ENCODE measurements at places on chromosomes 3 and 15.

GRCh38 chr3:123642182-123642956 is 57.5 kb upstream of the HACD2 start:
- H3K36me3 ChIP-seq: no peaks in the 10 kb centered on the region
- peaks cover 36% of the 10 kb centered on the region for H3K27me3 ChIP-seq
- H3K27ac ChIP-seq: no peak overlapping the region
- no peak overlapping the region for H3K4me3 ChIP-seq
- DNase-seq: peak; percentile 12

GRCh38 chr15:72796515-72797337 is 13.2 kb upstream of the ADPGK start:
- H3K27ac ChIP-seq: peak overlapping the region; percentile 92
- DNase-seq: peak; percentile 33
- peaks cover 13% of the 10 kb centered on the region for H3K4me1 ChIP-seq
- H3K4me3 ChIP-seq: peak overlapping the region; percentile 87

DNA sequence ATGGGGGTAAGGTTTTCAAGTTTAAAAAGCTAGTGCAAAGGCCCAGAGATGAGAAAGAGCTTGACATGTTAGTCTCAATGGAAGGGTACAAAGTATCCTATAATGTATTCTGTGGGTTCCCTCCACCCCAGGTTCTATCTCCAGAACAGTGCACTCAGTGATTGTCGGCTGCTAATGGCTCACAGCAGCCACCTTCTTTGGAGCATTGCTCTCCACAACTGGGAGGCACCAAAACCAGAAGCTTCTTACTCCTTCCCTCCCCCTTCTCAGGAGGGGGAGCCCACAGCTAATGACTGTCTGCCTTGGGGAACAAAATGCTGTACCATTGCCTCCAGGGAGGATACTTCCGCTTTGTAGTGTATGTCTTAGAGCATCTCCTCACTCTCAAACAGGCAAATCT is 439.4 kb upstream of the RBMS3 start:
- no peak for DNase-seq
- no peak overlapping the region for H3K4me3 ChIP-seq
- no peak overlapping the region for H3K27ac ChIP-seq
- no peaks in the 10 kb centered on the region for H3K4me1 ChIP-seq
- no peaks in the 10 kb centered on the region for H3K27me3 ChIP-seq
- no peaks in the 10 kb centered on the region for H3K36me3 ChIP-seq

DNA sequence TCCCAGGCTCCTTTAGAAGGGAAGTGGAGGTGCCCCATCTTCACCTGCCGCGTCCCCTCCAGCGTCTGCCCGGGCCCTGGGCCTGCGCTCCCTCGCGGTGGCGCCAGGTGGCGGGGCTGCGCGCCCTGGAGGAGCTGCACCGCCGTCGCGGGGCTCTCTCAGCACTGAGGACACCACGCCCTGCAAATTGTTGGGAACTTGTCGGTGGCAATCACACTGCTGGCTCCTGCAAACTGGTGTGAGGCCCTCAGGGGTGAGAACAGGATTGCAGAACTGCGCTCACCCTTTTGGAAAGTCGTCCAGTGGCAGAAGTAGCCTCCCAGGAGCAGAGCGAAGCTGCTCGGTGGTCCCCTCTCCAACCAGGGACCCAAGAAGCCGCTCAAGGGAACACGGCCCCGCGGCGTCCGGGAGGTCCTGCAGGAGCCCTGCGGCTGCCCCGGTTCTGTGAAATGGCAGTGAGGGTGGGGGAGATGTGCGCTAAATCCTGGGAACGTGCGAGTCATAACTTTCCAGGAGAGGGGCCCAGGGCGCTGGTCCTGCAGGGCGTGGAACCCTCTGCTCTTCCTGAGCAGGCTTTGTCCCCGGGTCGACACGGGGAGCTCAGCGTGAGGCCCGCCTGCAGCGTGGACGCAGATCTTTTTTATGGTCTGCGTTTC is 995 bp upstream of the LRRK1 start:
- peak overlapping the region; percentile 79 for H3K4me3 ChIP-seq
- no peaks in the 10 kb centered on the region for H3K36me3 ChIP-seq
- H3K27ac ChIP-seq: no peak overlapping the region
- peak; percentile 29 for DNase-seq
- H3K27me3 ChIP-seq: peaks cover 92% of the 10 kb centered on the region

- DNase-seq: no peak
- no peak overlapping the region for H3K27ac ChIP-seq
- H3K4me1 ChIP-seq: no peaks in the 10 kb centered on the region
- H3K27me3 ChIP-seq: peaks cover 27% of the 10 kb centered on the region
- no peak overlapping the region for H3K4me3 ChIP-seq
Measured at GRCh38 chr15:45346381-45346780, 32.0 kb downstream of the GATM start.

GRCh38 chr15:38701149-38701548 is 136.5 kb upstream of the RASGRP1 start:
- peaks cover 7% of the 10 kb centered on the region for H3K36me3 ChIP-seq
- H3K4me3 ChIP-seq: no peak overlapping the region
- H3K27me3 ChIP-seq: no peaks in the 10 kb centered on the region
- peaks cover 28% of the 10 kb centered on the region for H3K4me1 ChIP-seq
- DNase-seq: no peak

GRCh38 chr15:77688693-77689092 is 56.0 kb upstream of the LINGO1 start:
- DNase-seq: no peak
- H3K4me1 ChIP-seq: no peaks in the 10 kb centered on the region
- peaks cover 3% of the 10 kb centered on the region for H3K36me3 ChIP-seq
- H3K27me3 ChIP-seq: peaks cover 40% of the 10 kb centered on the region
- H3K27ac ChIP-seq: no peak overlapping the region

DNA sequence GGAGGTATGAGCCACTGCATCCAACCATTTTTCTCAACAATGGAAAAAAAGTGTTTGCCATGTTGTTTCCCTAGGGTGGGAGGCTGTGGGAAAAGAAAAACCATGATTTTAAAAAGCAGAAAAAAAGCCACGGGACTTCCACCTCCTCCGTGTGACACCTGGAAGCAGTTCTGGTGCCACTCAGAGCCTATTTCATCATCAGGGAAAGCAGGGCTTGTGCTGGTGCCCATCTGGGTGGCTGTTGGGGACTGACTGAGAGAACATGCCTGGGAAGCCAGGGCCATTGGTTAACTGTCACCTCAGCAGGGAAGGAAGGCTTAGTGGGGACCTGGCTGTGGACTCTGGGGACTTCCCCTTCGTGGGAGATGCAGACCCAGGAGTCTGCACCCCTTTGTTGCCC is 7.3 kb downstream of the RNU5B-1 start:
- no peak for DNase-seq
- H3K27me3 ChIP-seq: peaks cover 17% of the 10 kb centered on the region
- no peaks in the 10 kb centered on the region for H3K36me3 ChIP-seq

DNA sequence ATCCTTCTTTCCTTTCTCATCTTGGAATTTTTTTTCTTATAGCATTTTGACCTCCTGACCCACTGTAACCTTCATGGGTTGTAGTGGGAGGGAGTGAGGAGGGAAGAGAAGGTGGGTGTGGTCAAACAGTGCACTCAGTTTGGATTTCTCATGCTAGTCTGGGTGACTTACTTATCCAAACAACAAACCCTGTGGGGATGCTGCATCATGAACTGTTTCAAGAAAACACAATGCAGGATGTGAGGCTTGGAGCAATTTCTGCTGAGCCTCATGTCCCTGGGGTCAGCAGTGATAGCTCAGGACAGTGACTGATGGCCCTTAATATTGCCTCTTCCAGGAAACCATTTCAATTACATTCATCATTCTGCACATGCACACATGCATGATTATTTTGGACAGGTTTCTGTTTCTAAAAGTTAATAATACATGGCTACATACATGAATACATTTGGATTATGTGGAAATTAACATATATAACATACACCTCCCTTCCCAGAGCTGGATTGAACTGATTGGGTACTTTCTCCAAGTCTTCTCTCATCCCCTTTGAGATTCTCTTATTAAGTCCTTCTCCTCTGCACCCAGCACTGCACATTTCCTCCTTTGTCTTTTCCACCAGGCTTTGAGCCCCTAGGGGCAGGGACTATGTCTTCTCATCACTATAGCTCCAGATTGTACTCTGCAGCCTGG is 61.2 kb downstream of the ADAMTSL3 start:
- no peak overlapping the region for H3K27ac ChIP-seq
- no peaks in the 10 kb centered on the region for H3K36me3 ChIP-seq
- no peaks in the 10 kb centered on the region for H3K27me3 ChIP-seq
- DNase-seq: no peak
- no peaks in the 10 kb centered on the region for H3K4me1 ChIP-seq
- no peak overlapping the region for H3K4me3 ChIP-seq

- H3K4me3 ChIP-seq: no peak overlapping the region
- peaks cover 29% of the 10 kb centered on the region for H3K27me3 ChIP-seq
- H3K36me3 ChIP-seq: no peaks in the 10 kb centered on the region
- no peak overlapping the region for H3K27ac ChIP-seq
- H3K4me1 ChIP-seq: no peaks in the 10 kb centered on the region
- no peak for DNase-seq
Measured at GRCh38 chr3:120536642-120537041, 59.5 kb upstream of the NDUFB4 start.

DNA sequence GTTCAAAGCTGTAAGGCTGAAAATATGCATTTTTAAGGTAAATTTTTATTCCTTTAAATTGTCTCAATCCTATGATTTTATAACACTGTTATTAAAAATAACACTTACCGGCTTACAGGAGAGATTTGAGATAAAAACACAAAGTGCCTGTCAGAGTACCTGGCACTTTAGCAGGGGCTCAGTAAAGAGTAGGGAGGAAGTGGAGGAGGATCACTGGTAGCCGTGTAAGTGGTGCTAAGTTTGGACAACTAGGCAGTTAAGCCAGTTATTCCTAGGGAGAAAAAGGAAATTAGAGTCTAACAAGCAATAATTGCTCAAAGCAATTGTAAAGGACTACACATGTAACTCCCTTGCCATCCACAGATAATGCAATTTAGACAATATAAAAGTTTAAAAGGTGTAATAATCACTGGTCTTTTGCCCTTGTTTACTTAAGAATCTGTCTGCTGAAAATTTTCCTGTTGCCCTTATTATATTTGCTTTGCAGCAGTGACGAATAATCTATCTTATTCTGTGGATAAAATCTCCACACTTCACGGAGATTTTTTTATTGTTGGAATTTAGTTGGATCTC is 204.8 kb downstream of the CDIN1 start:
- no peak overlapping the region for H3K27ac ChIP-seq
- no peaks in the 10 kb centered on the region for H3K27me3 ChIP-seq
- no peaks in the 10 kb centered on the region for H3K36me3 ChIP-seq
- no peak overlapping the region for H3K4me3 ChIP-seq
- H3K4me1 ChIP-seq: peaks cover 21% of the 10 kb centered on the region
- DNase-seq: no peak

- H3K4me1 ChIP-seq: peaks cover 39% of the 10 kb centered on the region
- H3K4me3 ChIP-seq: peak overlapping the region; percentile 38
- H3K36me3 ChIP-seq: peaks cover 13% of the 10 kb centered on the region
Measured at GRCh38 chr3:10223676-10224639, 24.3 kb upstream of the TATDN2 start.

DNA sequence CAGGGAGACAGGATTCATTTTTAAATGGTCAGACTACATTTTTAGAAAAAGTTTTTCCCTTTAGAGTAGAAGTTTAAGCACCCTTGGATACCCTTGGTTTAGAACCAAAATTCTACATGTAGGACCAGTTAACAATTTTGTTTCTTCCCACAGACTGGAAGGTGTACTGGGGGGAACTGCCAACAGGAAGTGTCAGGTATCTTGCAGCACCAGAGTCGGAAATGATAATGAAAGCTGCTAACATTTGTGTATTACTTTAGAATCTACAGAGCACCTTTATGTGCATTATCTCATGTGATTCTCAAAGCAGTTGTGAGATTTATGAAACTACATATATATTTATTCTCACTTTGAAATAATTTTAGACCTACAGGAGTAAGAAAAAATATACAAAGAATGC is 21.5 kb downstream of the SPRED1 start:
- H3K4me3 ChIP-seq: no peak overlapping the region
- no peak overlapping the region for H3K27ac ChIP-seq
- H3K4me1 ChIP-seq: peaks cover 5% of the 10 kb centered on the region
- H3K27me3 ChIP-seq: no peaks in the 10 kb centered on the region

GRCh38 chr15:34616613-34617012 is 33.2 kb upstream of the GOLGA8B start:
- no peak overlapping the region for H3K27ac ChIP-seq
- H3K4me3 ChIP-seq: no peak overlapping the region
- no peaks in the 10 kb centered on the region for H3K4me1 ChIP-seq
- no peak for DNase-seq

DNA sequence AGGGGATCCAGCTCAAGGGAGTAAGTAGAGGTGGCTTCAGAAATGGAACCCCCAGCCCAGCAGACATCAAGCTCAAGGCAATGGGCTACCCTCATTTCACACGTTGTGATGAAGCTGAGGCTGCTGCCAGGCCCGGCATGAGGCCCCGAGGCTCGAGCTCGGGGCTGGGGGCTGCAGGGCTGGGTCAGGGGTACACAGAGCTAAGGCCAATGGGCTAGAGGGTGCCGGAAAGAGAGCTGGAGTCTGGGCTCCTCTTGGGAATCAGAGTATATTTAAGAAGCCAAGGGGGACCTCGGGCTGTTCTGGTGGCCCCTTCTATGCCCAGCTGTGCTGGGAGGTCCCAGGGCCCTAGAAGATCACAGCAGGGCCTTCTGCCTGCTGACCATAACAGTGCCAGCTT is 7.4 kb downstream of the PRSS50 start:
- H3K4me3 ChIP-seq: no peak overlapping the region
- peaks cover 2% of the 10 kb centered on the region for H3K36me3 ChIP-seq
- no peak for DNase-seq
- H3K27ac ChIP-seq: no peak overlapping the region

DNA sequence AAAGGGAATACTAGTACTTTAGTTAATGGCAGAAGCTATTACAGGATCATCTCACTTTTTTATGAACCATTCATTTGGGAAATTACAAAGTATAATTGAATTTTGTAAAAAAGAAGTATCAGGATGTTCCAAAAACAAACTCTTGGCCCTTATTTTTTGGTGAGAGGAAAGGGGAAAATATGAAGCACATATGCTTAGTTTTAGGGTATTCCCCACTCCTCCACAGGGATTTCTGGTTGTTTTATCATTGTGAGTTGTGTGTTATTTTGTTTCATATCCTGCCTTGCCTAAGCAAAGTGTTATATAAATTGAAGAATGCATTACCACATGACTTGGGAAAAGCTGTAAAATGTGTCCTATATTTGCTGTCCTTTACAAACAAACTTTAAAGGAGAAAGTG is 227.0 kb downstream of the FMN1 start:
- no peaks in the 10 kb centered on the region for H3K36me3 ChIP-seq
- no peak overlapping the region for H3K4me3 ChIP-seq
- H3K27ac ChIP-seq: no peak overlapping the region
- H3K27me3 ChIP-seq: no peaks in the 10 kb centered on the region
- no peak for DNase-seq

GRCh38 chr3:197953881-197954280 is 3.9 kb downstream of the RPL35A start:
- peak overlapping the region; percentile 62 for H3K27ac ChIP-seq
- H3K27me3 ChIP-seq: no peaks in the 10 kb centered on the region
- peak overlapping the region; percentile 50 for H3K4me3 ChIP-seq
- H3K36me3 ChIP-seq: peaks cover 78% of the 10 kb centered on the region
- peaks cover 50% of the 10 kb centered on the region for H3K4me1 ChIP-seq
